ENCODE measurements at places on chromosomes 7 and 10.

DNA sequence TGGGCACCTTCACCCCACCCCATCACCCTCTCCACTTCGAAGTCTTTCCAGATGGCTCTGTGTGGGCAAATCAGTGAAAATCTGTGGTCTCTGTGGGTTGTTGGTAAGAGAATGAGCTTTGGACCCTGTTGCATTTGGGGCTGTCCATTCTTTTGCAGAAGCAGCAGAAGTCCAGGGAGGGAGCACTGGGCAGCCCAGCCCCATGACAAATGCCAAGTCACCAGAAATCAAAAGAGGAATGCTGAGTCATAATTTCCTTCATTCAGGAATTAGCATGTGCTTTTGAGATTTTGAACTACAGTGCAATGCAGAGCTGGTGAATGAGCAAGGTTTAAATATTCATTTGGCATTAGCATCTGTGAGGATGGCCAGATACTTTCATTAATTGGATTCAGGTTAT lies 556.2 kb downstream of the LRMDA start:
- no peak for DNase-seq

DNA sequence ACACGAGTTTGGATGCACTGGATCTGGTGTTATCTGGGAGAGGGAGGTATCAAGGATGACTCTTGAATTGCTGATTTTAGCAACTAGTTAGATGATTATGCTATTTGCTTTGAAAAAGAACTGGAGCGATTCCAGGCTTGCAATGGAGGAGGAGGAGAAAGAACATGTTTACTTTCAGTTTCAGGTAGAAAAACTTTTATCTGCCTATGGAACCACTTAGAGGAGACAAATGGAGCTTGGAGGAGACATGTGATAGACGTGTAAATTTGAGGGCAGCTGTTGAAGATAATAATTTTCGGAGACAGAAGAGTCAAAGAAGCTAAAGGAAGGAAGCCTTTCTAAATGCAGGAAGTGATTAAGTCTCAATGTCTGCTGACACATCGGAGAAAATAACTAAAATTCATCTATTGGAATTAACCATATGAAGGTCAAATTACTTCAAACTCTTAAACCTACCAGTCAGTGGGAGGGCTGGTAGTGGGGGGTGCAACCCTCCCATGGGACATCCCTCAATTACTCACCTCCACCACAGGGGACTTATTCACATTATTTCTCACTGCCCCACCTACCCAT lies 56.4 kb upstream of the GNAI1 start:
- no peak for DNase-seq

- DNase-seq = no peak
Observed at GRCh38 chr10:49457686-49458085, 61.8 kb upstream of the DRGX start.

DNA sequence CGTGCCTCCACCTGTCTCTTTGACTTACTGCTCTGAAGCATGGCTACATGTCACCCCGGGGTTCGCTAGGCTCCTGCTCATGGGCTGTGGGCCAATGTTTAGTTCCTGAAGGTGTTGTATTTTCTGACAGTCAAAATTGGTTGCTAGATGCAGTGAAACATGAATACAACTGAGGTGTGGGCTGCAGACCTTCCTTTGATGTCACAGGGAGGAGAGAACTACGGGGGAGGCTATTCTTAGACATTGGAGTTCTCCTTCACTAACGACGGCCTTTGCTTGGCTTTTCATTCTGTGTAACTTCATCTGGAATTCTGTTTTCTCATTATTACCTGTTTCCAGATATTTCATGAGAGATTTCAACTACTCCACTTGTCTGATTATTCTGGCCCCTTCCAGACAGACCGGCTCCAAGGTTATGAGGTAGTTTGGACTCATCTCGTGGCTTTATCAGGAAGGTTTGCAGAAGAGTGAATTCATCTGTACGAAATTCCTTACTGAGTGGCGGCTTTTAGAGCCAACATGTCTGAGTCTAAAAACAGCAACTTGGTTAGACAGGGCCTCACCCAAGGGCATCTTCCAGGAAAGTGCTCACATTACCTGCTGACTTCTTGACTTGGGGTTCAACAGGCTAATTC lies 774.7 kb downstream of the SUGCT start:
- DNase-seq = no peak

DNA sequence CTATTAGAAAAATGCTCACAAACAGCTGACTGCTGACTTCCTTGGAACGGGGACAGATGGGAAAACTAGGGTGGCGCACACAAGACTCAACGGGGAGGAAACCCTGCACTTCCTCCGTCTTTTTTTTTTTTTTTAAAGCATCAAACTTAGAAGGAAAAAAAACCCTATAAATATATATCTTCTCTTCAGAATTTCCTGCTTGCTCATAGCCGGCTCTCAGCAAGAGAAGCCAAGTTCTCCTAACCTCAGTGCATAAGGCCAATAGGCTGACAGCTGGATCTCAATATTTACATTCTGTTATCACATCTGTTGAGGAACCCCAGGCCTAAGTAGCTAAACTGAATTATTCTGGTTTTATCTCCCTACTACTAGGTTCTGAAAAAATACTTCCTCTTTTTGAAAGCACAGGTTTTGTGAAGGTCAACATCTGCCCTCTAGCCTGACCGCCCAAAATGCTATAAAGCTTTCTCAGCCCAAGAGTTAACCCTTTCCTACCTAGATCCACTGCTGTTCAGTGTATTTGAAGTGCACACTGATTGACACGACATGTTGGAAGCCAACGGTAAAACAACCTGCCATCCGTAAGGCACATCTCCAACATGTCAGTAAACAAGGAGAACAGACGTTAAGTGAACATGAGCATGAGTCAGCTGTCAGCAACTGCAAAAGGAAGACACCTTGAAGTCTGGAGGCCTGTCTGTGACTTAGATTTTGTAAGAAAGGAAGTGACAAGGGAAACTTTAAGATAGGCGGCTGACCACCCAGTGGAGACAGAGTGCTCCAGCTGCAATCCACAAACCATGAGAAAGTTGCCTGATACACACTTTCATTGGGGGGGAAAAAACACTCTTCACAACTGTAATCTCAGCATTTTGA lies 83.8 kb downstream of the EBLN1 start:
- no peak for DNase-seq

GRCh38 chr10:129199826-129200225 lies 267.2 kb upstream of the MGMT start:
- DNase-seq = no peak

GRCh38 chr10:62018131-62018911 lies 116.8 kb downstream of the ARID5B start:
- no peak for DNase-seq

GRCh38 chr7:76262683-76263402 lies 39.6 kb upstream of the HSPB1 start:
- peak; percentile 27 for DNase-seq

Data from CD4-positive, alpha-beta T cell treated with Interleukin-1 beta for 1 hour (primary cell).